Fibroblast of skin of back (primary cell): ENCODE measurements at places on chromosomes 5 and 9.

GRCh38 chr5:149765932-149766331, 35.8 kb downstream of the PPARGC1B start:
- no peak for DNase-seq

- DNase-seq = peak; percentile 9
Observed at GRCh38 chr5:15946026-15946425, 233.6 kb downstream of the MARCHF11 start.

GRCh38 chr9:81565144-81565543, 124.2 kb downstream of the TLE1 start:
- DNase-seq = no peak

GRCh38 chr9:94018628-94019027, 63.5 kb upstream of the BARX1 start:
- no peak for DNase-seq

DNA sequence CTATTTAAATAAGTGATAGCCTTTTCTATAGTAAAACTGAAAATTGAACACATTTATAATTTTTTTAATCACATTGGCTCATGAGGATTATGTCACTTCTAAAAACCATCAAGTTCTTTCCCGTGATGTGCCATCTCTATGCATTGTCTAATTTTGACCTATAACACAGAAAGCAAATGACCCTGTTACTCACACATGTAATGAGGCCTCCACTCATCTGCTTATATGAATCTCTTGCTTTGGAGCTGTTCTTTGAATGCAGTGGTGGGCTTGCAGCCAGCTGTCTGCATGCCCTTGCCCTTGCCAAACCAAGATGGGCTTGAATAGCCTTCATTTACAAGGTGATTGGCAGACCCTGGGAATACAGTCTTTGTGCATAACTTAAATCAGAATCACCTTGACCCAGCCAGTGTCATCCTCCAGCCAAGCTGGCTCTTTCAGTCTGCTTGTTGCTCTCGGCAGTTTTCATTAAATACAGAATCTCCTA, 163.2 kb downstream of the TRIO start:
- DNase-seq = no peak

DNA sequence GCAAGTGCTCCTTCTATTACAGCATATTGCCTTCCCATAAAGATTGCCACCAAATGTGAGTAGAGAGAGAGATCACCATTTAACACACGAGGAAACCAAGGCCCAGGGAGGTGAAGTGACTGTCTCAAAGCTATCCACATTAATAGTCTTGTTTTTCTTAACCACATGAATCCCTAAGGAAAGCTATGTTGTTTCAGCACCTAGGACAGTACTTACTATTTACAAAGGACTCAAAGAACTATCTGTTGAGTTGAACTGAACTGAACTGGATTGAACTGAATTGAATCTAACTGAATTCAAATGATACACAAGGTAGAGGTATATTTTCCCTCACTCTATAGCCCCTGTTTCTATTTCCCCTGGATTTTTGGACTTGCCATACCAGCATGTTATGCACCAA, 430.4 kb downstream of the CAAP1 start:
- DNase-seq = peak; percentile 1

GRCh38 chr5:81165493-81166119, 67.5 kb upstream of the CKMT2 start:
- peak; percentile 60 for DNase-seq

- no peak for DNase-seq
Observed at GRCh38 chr5:1217596-1218206, 7.5 kb upstream of the SLC6A18 start.

GRCh38 chr9:93682155-93682968, 106.0 kb downstream of the PHF2 start:
- peak; percentile 40 for DNase-seq

- no peak for DNase-seq
Observed at GRCh38 chr5:10740384-10740783, 20.6 kb downstream of the DAP start.

- DNase-seq = peak; percentile 17
Observed at GRCh38 chr5:171272996-171273970, 35.8 kb upstream of the TLX3 start.

DNA sequence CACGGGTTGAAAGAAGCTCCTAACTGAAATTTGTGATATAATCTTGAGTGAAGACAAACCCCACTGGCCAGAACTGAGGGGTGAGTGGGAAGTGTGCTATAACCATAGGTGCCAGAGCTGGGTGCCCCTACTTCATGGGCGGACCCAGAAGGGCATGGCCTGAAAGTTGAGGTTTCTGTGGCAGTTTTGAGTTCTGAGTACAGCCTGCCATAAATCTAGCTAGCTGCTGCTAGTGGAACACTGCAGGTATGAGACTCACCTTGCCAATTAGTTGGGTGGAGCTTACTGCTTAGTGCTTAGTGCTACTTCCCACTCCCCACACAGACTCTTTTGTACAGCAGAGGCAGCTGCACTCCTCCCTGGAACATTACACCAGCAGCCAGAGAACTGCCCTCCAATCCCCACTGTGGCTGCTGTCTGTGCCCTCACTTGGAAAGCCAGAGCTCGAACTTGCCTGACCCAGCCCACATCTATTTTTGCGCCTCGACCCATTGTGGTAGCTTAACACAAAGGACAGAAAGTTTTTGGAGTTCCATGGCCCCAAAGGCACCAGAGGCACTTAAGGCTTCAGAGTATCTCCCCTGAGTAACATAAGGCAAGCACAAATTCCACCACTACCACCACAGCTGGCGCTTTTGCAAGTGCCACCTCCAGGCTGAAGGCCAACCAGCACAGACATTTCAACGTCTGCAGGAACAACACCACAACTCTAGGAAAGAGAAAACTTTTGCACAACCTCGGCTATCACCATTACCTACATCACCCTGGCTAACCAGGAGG, 27.1 kb upstream of the PTGER4 start:
- no peak for DNase-seq

DNA sequence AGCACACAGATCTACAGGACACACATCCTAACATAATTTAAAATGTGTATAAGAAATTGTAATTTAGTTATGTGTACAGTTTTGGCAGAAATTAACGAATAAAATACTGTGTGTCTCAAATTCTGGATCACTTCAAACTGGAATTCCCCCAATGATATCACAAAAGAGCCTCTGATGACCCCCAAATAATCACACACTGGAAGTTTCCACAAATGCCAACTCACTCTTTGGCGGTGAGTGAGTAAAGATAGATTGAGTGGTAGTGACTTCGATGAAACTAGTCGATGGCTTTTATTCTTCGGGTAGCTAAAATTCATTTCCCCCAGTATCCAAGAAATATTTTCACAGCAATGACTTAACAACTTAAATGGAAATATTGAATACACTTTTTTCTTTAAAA, 2.2 kb downstream of the ZNF366 start:
- DNase-seq = no peak

DNA sequence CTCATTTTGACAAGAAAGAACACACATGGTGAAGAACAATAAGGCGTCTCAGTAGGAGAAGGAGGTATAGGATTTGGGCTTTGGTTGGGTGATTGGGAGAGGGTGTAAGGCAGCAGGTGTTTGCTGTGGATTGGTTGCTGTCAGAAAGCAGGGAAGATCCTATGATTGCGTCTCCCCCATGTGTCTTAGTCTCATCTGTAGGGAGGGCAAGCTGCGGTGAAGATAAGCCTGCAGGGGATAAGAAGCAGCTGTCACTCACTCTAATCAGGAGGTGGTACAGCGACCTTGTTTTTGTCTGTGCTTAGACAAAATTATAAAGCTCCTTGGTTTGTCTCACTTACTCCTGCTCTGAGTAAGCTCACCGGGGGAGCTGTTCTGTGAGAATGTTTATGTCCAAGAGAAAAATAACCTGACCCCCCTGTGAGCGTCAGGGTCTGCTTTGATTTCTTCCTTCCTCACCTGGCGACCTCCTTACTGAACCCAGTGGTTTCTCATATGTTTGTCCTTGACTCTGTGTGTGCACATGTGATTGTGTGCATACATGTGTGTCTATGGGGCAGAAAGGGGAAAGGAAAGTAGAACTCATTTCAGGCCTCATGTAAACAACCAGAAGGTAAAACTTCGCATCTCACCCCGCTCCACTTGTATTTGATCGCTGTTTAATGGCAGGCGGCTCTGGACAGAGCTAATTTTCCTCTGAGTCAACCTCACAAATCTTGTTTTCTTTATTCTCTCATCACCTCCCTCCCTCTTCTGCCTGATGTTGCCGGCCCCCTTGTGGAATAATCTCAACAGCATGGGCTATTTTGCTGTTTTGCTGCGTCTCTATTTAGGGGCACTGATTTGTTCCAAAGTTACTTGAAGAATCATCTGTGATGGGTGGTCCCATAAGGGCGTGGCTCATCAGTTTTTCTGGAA, 105.6 kb downstream of the TENT4A start:
- peak; percentile 17 for DNase-seq

DNA sequence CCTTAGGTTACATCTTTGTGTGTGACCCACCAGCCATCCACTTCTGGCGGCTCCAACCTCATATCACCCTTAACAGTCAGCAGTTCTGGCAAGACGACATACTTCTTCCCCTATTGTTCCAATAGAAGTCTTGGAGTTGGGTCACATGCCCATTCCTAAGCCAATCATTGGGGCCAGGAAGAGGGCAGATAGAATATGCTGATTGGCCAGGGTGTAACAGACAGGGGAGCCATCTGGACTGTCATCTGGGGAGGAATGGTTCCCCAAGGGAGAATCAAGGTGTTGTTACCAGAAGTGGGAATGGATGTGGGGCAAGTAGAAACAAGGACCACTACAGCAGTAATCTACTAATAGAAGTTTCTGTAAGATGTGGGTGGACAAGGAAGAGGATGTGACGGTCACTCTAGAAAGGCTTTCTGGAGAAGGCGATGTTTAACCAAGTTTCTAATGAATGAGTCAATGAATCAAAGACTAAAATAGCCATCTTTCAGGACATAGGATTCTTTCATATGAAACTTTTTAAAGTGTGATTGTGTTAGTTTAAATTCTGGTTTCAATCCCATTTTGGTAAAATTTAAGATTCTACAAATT, 200.4 kb downstream of the ARHGAP26 start:
- no peak for DNase-seq

- no peak for DNase-seq
Observed at GRCh38 chr5:87359106-87359505, 53.6 kb downstream of the CCNH start.

DNA sequence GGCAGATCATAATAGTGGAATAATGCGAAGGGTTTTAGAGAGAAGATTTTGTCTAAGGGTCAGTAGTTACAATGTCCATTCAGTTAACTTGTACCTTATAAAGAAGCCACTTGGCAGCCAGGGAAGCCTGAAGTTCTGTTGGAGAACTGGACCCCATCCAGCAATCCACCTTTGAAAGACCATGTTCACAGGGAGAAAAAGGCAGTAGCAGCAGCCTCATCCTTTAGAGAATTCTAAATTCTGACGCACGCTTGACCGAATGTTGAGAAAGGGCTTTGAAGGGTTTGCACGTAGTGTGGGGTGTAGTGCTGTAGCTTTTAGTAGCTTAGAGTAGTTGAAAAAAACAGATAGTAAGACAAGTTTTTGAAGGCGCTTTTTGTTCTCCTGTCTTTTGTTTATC, 42.8 kb downstream of the MCCC2 start:
- DNase-seq = no peak

- DNase-seq = no peak
Observed at GRCh38 chr5:172796306-172796705, 25.3 kb upstream of the DUSP1 start.

DNA sequence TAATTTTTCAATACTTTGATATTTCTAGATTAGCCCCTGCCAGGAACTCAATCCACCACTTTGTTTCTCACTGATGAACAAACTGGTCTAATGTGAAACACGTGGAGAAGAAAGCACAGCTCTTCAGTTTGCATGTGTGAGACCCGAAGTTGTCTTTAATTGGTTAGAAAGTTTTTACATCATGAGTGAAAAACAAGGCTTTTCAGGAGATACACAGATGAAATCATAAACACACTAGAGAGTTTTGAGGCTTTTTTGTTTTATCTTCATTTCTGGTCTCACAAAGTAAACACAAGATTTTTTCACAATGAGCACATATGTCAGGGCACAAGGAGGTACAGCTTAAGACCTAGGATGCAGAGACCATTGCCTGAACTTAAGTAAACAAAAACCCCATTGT, 84.5 kb upstream of the MOCS2 start:
- DNase-seq = peak; percentile 15

- peak; percentile 54 for DNase-seq
Observed at GRCh38 chr5:33828626-33829308, 63.0 kb downstream of the ADAMTS12 start.

GRCh38 chr5:160626322-160626721, 204.7 kb downstream of the PTTG1 start:
- DNase-seq = no peak

DNA sequence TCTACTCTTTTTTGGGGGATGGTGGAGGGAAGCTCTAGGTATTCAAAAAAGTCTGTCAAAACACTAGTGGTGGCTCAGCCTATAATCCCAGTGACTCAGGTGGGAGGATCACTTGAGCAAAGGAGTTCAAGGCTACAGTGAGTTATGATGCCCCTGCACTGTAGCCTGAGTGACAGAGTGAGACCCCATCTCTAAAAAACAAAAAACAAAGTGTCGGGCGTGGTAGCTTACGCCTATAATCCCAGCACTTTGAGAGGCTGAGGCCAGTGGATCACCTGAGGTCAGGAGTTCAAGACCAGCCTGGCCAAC, 15.8 kb upstream of the SLC35D2 start:
- no peak for DNase-seq

DNA sequence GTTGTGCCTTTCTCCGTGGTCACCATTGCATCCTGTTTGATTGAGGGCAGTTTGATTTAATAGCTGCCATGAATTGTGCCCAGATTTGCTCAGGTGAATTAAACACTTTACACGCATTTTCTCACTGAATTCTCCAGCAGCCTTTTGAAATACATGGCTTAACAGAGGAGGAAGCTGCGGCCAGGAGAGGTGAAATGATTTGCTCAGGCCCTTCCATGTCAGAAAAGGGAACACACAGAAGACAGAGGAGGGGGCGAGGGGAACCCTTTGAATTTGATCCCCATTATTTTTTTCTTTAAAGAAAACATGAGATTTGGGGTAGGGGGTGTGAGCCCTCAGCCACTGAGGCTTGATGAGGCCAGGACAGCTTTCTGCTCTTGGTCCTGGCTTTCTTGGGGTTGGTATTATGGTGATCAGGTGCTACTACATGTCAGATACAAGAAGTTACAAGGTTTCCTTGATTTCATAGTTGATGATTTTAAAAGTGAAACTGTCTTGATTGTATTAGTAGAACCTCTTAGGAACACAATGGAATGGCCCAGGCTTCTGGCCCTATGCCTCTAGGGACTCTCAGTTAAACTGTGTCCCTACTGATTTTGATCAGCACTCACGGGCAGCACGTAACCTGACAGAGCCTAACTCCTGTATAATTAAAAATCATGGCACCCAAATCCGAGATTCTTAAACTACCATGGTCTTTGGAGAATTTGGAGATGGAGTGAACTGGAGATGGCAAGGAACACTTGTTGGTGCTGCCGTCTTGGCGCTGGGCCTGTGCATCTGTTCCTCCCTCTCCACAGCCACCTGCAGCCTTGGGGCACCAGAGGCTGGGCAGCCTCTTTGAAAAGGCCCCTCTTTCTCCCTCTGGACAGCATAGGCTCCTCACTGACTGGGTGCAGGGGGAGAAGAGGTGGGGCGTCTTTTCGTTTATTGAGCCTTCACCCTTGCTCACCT, 107.9 kb downstream of the TRIO start:
- DNase-seq = no peak
